ENCODE measurements at places on chromosomes 11 and 22.

DNA sequence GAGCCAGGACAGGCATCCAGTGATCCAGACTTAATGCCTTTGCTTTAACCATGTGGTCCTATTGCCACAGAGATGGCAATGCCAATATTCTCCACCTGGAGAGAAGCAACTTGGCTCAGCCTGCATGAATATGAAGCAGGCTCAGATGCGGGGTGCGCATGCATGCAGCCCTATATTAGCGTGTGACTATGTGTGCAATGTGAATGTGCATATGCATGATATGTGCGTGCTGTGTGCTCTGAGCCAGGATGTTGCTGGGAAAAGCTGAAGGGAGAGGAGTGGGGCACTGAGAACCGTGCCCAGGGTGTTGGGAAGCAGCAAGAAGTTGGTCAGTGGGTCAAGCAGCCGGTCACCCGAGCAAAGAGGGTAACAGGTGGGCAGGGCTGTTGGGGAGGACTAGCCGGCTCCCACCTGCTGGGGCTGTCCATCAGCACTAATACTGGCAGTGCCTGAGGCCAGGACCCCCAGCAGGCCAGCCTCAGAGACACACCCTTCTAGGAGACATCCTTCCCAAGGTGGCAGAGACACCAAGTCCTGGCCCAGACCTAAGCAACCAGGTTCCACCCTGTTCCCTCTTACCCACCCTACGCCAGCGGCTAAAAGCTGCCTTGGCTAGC is 24.8 kb upstream of the MYOD1 start:
- DNase-seq, result no peak

- DNase-seq, result no peak
Measured at GRCh38 chr11:36774603-36775002, 176.6 kb upstream of the RAG2 start.

DNA sequence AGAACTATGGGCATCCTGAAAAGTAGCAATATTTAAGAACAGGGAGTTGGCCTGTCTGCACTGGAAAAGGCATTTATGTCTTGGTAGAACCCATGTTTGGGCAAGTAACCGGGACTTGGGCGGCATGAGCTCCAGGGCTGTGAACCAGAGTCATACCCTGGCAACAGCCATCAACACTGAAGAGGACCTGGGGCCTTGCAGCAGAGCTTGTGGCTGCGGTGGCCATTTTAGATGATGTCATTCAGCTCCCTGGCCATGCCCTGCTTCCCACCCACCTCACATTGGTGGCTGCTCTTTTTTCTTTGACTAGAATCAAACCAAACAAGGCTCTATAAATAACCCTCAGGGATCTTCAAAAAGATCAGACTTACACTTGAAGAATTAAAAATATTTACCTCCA is 26.6 kb downstream of the EHF start:
- DNase-seq, result no peak

DNA sequence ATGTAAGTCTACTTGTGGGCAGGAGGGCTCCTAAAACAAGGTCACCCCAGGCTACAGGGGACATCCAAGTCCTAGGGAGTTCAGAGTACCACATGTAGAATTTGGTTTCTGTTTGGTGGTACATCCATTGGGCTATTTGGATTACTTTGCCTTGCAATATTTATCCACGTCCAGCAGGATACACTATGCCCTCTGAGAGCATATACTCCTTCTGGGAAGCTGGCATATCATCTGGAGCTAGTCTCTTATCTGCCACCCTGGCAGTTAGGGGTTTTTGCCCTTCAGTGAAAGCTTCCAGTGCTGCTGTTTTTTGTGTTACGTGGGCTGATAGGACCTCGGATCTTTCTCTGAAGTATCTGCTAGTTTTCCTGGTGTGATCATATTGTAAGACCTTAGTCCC is 7.3 kb downstream of the LMO2 start:
- DNase-seq, result no peak

GRCh38 chr11:67254798-67255197 is 11.5 kb upstream of the GRK2 start:
- DNase-seq, result no peak

- DNase-seq, result no peak
Measured at GRCh38 chr11:91932151-91932821, 292.3 kb upstream of the FAT3 start.

DNA sequence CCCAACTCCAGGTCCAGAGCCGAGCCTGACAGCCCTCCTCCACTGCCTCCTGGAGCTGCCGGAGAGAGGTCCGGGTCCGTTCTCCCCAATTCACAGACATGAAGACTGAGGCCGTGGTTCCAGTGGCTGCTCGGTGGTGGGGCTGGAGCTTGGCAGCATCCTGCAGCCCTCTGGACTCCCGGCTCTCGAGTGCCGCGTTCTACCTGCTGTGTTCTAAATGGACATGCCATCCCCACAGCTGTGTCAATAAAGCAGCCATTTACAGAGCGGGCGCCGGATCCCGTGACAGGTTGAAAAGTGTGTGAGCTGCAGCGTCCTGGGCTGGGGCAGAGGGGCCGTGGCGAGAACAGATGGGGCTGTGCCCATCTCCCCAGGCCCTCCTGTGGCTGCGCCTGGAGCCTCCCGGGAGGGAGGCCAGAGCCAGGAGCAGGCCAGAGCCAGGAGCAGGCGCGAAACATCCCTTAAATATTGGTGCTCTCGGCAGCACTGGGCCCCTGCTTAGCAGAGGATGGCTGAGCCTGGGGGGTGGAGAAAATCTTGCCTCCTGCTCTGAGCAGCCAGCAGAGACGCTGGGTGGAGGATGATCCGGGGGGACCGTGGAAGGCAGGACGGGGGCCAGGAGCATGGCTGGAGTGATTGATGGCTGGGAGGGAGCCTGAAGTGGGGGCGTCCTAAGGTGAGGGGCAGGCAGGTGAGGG is 46.2 kb downstream of the FLRT1 start:
- DNase-seq, result no peak

DNA sequence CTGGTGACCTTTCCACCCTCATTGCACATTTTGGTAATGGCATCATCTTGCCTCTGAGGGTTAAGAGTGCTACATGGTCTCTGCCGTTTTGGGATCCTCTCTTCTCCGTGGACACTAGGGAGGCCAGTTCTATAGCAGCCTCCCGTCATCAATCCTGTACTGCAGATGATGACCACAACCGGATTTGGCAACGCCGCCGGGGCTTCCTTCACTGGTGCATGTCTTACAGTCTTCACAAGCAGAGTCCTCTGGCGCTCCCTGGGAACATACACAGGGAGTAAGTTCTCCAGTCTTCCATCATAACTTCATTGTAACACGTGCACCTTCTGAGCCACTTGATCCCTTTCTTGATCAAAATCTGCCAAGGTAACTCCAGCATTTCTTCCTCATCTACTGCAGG is 69.0 kb upstream of the SLC22A12 start:
- DNase-seq, result no peak

DNA sequence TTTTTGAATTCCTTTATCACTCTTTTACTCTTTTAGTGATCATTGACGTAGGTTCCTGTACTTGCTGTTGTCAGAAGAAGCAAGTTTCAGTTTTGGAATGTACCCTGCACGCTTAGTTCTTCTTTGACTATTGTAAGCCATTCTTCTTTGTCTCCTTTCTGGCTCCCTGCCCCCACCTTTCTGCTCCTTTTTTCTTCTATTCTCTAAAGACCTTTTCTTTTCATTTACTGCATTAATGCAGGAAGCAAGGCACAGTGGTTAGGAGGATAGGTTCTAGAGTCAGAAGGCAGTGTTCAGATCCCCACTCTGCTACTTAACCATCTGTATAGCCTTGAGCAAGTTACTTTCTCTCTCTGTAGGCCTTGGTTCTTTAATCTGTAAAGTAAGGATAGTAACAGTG is 33.7 kb upstream of the RAG2 start:
- DNase-seq, result no peak

DNA sequence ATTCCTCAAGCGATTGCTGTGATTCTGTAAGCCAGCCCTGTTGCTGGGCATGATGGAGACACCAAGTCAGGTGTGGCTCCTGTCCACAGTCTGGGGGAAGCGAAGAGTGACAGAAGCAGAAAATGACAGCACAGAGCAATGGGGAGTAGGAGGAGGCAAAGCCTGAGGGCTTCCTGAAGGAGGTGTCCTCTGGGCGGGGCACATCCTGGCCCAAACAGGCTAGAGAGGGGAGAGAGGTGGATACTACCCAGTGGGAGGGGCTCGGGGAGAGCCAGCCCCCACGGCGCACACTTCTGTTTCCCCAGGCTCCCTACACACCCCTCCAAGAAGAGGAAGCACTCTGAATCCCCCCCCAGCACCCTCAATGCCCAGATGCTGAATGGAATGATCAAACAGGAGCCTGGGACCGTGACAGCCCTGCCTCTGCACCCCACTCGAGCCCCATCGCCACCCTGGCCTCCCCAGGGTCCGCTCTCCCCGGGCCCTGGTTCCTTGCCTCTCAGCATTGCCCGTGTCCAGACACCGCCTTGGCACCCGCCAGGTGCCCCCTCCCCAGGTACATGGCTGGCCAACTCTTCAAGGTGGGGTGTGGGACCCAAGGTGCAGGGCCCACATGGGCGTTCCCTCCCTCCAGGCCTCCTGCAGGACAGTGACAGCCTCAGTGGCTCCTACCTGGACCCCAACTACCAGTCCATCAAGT is 18.9 kb downstream of the MYRF start:
- no peak for DNase-seq

GRCh38 chr11:126839496-126839895 is 161.1 kb downstream of the KIRREL3 start:
- DNase-seq, result no peak

- DNase-seq, result no peak
Measured at GRCh38 chr11:2142762-2143202, 3.6 kb upstream of the IGF2 start.

DNA sequence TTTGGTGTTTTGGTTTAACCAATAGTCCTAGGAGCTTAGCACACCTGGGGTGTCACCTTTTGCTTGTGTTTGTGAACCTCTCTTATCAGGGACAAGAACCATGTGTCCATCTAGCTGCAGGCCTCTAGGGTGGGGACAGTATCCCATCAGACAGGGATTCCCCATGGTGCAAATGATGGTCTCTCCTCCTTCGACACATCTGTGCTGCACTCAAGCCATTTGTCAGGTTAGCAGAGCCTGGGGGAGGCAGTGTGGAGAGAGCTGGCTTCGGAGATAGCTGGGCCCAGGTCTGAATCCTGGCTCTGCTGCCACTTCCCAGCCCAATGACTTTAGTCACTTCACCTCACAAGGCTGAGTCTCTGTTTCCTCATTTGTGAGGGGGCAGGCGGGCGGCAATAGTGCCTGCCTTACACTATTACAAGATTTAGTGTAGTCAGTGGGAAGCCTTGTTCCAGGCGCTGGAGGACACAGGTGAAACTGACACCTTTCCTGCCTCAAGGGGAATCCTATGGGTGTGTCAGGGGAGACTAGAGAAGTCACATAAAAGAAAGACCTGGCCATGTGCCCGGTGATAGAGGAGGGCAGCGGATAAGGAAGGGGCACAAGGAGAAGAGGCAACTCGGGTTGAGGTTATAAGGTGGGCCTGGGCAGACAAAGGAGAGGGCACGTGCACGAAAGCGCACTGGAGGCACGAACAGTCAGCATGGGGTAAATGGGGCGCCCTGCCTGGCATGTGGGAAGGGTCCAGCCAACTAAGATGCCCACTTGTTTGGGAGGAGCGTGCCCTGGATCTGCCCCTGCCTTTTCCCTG is 12.6 kb downstream of the KLHL35 start:
- no peak for DNase-seq

DNA sequence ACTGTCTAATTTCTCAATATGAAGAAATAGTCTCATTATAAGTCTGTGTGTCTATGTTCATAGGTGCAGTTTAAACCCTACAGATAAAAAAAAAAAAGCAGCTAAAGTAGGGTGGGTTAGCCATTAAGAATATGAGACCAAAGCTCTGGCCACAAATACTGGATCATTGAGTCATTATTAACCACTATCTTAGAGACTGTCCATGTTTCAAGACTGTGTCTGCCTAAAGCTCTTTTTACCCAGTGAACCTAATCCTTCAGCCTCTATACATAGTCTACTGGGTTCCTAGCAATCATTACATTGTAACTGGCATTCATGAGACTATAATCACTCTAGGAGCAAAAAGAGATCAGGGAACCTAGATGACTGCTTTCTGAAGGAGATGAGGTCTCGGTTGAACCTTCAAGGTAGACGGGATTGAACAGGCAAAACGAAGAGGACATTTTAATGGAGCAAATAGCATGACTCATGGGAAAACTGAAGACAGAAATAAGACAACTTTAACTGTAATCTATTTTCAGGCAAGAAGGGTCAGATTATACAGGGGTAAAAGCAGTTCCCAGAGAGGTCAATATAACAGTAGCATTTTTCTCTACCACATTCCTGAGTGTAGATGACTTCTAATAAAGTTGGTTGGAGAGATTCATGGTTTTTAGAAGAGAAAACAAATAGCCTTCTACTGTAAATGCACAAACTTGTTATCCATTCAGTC is 64.0 kb upstream of the FIBIN start:
- no peak for DNase-seq

DNA sequence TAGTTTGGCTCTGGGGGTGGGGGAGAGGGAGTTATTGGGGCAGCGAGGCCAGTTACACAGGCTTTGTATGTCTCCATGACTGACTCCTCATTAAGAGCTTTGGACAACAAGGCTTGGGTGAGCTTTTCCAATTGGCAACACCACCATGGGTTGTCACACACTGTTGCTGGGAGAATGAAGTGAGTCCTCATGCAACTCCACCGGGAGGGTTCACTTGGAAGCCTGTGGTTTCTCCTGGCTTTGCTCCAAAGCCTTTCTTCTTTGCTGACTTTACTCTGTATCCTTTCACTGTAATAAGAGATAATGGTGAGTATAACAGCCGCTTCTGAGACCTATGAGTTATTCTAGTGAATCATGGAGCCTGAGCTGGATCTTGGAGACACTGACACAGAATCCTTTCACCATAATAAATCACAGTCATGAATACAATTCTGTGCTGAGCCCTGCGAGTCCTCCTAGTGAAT is 24.9 kb downstream of the EIF3F start:
- DNase-seq, result no peak

DNA sequence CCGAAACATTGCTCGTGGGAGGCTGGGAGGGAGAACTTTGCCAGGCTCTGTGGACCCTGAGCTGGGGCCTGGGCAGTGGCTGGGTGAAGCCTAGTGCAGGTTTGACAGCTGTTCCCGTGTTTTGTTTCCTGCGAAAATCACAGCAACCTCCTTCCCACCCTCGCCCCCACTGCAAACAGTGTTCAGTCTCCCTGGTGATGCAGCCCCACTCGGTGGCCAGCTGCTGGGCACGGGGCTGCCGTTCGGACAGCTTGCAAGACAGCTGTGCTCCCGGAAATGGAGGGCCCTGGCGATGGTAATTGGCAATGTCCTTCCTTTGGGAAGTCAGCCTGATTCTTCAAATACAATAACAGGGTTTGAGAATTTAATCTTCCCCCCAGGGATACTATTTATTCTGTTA is 10.4 kb upstream of the GAL start:
- no peak for DNase-seq

- no peak for DNase-seq
Measured at GRCh38 chr11:8221046-8221723, 42.5 kb downstream of the LMO1 start.

All from CD4-positive, alpha-beta T cell treated with Interleukin-4 for 1 hour (primary cell).